ENCODE measurements at places on chromosomes 3 and 15.

- no peak for DNase-seq
Measured at GRCh38 chr3:13088028-13089006, 15.1 kb upstream of the IQSEC1 start.

DNA sequence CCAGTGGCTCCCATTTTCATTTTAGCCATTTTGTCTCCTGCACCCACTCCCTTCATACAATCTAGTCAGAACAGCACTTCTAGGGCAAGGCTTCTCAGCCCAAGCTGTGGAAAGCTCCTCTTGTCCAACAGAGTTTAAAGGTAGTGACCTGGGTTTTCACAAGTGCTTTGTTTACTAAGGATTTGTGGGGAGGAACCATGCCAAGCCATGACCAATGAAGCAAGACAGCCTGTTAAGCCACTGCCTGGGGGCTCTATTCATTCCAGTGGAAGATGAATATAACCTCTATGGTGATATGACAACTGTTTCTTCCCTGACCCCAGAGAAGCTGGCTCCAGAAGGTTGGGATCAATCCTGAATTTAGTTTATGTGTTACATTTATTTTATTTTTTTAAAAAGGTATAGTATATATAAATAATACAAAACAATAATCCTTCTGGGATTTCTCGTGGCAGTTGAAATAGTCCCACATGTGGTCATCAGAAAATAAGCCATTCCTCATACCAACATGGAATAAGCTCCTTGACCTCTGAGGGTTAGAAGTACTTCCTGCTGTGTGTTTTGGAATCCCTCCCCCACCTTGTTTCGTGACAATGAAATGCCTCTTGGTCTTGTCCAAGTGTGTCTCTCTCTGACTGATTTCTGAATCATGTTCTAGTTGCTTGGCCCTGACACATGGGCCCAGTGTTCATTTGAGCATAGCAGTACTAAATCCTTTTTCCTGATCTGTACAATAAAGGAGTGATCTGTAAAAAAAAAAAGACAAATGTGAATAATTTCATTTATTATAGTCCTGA, 13.3 kb upstream of the THUMPD3 start:
- DNase-seq = no peak

DNA sequence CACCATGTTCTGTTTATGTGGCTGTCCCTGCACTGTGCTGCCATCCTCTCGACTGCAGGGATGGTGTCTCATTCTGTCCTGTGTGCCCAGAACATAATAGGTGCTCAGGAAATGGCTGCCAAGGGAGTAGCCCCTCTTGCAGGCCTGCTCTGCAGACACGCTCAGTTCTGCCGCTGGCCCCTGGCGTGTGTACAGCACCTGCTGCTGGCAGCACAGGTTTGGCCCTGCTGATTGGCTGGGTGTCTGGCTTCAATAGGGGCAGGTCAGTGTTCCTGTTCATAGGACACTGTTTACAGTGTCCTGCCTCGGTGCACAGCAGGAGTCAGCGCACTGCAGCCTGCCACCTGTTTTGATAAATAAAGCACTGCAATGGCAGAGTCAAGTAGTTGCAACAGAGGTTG, 146.9 kb downstream of the DNAJB8 start:
- DNase-seq = no peak

DNA sequence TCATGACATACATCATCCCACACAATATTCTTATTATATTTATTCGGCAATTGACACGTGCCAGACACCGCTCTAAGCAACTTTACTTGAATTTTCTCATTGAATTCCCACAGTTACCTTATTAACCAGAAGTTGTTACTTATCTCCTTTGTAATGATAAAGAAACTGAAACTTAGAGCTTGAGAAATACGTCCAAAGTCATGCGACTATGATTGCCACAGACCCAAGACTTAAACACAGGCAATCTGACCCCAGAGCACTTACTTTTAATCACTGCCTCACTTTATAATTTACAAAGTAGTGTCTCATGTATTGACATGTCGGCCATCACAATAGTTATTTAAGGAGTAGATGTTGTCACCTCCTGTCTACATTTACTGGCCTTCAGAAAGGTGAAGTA, 64.7 kb downstream of the ATP13A4 start:
- no peak for DNase-seq

GRCh38 chr3:155350571-155350970, 57.1 kb upstream of the STRIT1 start:
- DNase-seq = no peak

DNA sequence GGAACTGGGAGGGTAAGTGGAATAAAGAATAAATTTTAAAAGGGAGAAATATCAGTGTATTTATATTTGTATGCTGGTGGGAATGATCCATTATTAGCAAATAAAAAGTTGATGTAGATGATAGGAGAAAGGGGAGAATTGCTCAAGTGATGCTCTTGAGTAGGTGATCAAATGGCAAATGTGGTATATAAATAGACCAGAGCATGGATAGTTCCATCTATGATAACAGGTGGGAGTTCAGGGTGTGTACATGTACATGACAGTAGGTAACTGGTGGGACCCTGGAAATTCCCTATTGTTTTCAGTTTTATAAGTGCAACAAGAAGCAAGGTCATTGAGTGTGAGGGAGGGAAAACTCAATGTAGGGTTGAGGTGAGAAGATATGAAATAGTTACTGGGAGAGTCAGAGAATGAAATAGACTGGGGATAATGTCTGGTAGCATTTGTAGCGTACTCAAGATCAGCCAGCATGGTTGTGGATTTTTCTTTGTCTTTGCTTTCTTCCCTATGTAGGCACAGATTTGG, 31.3 kb upstream of the EBLN2 start:
- no peak for DNase-seq

- no peak for DNase-seq
Measured at GRCh38 chr15:70299931-70300869, 202.5 kb upstream of the TLE3 start.

- peak; percentile 8 for DNase-seq
Measured at GRCh38 chr15:62085740-62086139, 19.0 kb downstream of the C2CD4A start.

- DNase-seq = no peak
Measured at GRCh38 chr3:170142373-170142772, 39.2 kb downstream of the PHC3 start.

DNA sequence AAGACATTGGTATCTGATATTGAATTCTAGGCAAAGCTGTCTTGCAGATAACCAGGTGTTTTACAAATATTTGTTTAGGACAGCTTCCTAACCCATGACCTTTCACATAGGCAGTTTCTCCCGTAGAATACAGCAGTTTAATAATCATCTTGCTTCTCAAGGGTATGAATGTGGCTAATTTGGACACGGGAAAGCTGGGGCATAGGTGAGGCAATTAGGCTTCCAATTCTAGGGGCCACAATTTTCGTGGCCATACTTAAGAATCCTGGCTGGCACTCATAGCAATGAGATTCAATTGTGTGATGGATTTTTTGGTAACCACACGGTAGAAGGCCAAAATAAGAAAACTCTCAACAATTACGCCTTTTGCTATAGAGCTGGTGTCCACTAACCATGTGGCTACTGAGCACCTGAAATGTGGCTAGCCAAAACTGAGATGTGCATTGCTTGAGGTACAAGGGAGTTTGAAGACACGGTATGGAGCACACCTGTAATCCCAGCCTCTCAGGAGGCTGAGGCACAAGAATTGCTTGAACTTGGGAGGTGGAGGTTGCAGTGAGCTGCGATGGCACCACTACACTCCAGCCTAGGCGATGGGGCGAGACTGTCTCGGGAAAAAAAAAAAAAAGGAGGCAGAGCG, 34.4 kb downstream of the TFRC start:
- DNase-seq = no peak

GRCh38 chr3:37739579-37740290, 121.9 kb upstream of the CTDSPL start:
- no peak for DNase-seq

- DNase-seq = no peak
Measured at GRCh38 chr3:47243419-47244147, 39.0 kb downstream of the KIF9 start.

- DNase-seq = no peak
Measured at GRCh38 chr3:159879146-159879545, 109.5 kb upstream of the IL12A start.

DNA sequence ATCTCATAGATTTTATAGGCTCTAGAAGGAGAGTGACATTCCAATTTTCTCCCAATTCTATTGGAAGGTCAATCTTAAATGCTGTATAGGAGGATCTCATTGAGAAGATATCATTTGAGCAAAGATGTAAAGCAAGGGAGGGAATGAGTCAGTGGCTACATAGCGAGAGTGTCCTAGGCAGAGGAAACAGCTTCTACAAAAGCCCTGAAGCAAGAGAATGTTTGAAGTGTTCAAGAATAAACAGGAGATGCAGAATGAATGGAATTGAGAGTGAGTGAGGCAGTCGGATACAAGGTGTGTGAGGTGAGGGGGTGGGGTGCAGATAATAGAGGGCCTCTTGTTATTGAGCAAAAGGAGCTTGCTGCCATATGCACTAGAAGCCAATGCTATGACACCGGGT, 545.9 kb downstream of the IGSF11 start:
- no peak for DNase-seq

- no peak for DNase-seq
Measured at GRCh38 chr3:45944830-45945620, 1.8 kb downstream of the CXCR6 start.

DNA sequence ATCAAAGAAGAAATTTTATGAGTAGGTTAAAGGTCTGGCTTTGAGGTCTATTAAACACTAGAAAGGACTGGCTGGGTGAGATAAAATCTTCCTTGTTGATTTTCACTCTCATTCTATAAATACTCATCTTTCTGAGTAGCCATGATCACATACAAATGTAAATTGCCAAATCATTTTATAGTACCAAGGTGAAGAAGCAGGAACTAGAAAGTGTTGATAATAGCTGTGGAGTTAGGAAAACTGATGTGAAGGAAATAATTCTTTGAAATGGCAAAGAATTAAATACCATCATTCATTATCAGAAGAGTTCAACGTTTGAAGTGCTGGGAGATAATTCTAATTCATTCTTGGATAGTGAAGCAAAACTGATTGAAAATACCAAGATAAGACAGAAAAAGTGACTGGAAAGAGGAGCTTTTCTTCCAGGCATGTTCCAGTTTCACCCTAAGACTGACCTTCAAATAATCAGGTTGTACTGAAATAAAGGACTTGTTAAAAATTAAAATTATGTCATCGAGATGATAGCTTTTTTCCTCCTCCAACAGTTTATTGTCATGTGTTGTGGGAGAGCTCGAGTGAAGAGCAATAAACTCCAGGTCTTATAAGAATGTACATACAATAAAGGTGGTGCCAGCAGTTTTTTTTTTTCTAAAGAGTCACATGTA, 17.4 kb downstream of the THBS1 start:
- DNase-seq = no peak

DNA sequence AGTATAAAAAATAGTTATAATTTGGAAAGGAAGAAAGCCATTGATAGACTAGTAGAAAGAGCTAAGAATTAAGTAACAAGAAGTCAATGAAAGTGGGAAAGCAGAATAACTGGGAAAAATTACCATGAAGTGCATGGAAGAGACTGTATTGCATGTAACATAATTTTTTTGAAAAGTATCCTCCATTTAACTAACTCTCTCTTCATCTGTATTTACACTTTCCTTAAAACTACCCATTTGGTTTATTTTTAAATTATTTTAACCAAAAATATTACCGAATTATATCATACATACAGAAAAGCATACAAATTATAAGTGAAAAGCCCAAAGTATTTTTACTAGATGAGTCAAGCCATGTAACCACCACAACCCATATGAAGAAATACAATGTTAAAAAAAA, 1009.9 kb upstream of the SEMA6D start:
- DNase-seq = no peak

GRCh38 chr3:156158656-156159295, 38.4 kb downstream of the KCNAB1 start:
- no peak for DNase-seq

- DNase-seq = no peak
Measured at GRCh38 chr3:148367756-148368155, 329.9 kb upstream of the AGTR1 start.

DNA sequence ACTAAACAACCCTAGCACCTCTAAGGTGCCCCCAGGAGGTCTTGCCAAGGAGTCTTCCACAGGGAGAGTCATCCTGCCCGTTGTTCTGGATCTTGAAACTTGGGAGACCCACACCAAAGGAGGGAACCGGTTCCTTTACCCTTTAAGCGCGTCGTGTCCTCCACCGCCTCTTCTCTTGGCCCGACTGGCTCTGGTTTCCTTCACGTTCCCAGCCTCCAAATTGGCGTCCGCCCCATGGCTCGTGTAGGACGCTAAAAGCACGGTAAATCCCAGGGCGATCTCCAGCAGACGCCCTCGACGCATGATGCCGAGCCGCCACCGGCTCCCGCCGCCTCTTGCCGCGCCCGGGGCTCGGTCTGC, 1.1 kb downstream of the FBN1 start:
- DNase-seq = no peak

- no peak for DNase-seq
Measured at GRCh38 chr15:69727121-69727924, 274.7 kb downstream of the RPLP1 start.

GRCh38 chr3:99648516-99648915, 10.1 kb downstream of the COL8A1 start:
- no peak for DNase-seq

GRCh38 chr3:28242519-28242918, 1.1 kb downstream of the CMC1 start:
- no peak for DNase-seq

GRCh38 chr15:92400980-92401787, 7.5 kb downstream of the ST8SIA2 start:
- DNase-seq = no peak

GRCh38 chr15:65619626-65620290, 2.0 kb upstream of the SLC24A1 start:
- DNase-seq = no peak

DNA sequence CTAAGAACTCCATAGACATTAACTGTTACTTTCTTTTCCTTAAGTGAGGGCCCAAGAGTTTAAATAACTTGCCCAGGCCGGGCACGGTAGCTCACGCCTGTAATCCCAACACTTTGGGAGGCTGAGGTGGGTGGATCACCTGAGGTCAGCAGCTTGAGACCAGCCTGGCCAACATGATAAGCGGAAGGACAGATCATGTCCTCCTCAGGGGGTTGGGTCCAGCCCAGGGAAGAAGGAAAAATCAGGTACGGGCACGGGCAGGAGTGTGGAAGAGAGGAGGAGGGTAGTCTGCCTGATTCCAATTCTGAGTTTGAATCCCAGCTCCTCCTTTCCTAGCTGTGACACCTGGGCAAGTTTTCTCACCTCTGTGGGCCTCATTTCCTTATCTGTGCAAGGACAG, 118.8 kb downstream of the ANP32A start:
- no peak for DNase-seq

GRCh38 chr3:170350515-170351413, 6.8 kb upstream of the SKIL start:
- DNase-seq = no peak

GRCh38 chr3:117047951-117048705, 338.5 kb downstream of the TUSC7 start:
- DNase-seq = no peak

GRCh38 chr15:66294157-66294931, 976 bp downstream of the DIS3L start:
- DNase-seq = peak; percentile 9

DNA sequence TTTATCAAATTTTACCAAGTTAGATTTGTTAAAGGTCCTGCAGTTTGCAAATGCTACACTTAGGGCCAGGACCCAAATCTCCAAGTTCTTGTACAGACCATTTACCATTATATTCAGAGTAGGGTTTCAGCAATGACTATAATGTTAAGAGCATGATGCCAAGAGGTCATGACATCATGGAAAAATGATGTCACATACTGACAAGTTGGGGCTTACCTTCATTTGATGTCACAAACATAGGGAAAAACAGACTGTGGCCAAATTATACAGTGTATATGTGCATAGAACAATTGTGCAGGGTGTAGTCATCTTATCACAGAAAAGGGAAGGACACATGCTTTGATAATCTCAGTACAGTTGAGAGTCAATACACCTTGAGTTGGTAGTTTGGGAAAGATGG, 10.1 kb upstream of the THRB start:
- no peak for DNase-seq
